Choroid plexus epithelial cell (primary cell): ENCODE measurements at places on chromosomes 11 and 22.
A peak's percentile ranks its signal among the peaks of the same experiment; 100 is the strongest.

GRCh38 chr22:34116126-34116525 is 195.8 kb upstream of the LARGE1 start:
- no peak for DNase-seq

DNA sequence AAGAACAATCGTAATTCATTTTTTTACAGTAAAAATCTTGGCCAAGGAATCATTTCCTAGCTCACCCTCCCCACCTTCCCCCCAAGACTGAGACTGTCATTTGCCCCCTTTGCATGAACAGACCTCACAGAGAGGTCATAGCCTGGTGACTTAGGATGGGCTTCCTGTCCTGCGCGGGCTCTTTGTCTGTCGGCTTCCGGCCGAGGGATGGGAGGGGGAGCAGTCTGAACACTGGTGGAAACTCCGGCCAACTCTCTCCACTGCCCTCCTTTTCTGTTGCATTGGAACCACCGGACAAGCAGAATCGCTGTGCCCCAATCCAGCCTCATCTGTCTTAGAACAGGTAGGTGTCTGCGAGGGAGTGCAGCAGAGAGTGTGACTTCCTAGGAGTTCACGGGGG is 41.7 kb downstream of the TEAD1 start:
- no peak for DNase-seq

DNA sequence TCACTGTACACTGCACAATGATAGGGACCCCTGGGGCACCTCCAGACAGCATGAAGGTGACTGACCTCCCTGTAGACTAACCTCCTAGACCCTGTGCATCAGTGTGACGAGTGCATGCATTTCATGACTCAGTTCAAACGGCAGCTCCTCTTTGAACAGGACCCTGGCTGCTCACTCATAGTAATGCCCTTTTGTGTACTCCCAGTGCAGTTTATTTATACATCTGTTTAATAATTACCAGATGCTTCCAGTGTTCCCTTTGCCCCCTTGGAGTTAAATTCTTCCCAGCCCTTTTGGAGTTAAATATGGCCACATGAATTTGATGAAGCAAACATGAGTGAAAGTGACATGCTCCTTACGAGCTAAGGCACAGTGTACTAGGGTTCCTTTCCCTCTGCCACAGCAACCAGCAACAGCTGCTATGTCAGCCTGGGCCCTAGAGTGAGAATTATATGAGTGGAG is 72.4 kb downstream of the PANX1 start:
- DNase-seq, result peak; percentile 26

DNA sequence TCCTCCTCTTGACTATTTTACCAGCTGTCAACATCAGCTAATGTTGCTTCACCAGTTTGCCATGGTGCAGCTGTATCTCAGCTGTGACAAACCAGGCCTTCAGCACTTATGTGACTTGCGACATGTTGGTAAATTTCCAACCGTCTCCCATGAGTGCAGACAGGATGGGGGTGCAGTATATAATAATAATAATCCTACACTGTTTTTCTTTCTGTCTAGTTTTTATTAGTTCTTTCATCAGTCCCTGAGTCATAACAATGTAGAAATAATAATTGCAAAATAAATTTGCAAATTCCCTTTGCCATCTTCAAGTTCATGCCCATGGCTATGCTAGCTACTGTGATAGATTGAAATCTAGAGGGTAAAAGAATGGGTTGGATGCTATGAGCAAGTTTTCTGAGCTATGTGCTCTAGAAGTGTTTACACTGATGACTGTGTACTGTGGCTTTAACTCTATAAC is 4.9 kb downstream of the MMP13 start:
- DNase-seq, result peak; percentile 47
